HS-5 (cell line): ENCODE measurements at places on chromosomes 3 and 15.

DNA sequence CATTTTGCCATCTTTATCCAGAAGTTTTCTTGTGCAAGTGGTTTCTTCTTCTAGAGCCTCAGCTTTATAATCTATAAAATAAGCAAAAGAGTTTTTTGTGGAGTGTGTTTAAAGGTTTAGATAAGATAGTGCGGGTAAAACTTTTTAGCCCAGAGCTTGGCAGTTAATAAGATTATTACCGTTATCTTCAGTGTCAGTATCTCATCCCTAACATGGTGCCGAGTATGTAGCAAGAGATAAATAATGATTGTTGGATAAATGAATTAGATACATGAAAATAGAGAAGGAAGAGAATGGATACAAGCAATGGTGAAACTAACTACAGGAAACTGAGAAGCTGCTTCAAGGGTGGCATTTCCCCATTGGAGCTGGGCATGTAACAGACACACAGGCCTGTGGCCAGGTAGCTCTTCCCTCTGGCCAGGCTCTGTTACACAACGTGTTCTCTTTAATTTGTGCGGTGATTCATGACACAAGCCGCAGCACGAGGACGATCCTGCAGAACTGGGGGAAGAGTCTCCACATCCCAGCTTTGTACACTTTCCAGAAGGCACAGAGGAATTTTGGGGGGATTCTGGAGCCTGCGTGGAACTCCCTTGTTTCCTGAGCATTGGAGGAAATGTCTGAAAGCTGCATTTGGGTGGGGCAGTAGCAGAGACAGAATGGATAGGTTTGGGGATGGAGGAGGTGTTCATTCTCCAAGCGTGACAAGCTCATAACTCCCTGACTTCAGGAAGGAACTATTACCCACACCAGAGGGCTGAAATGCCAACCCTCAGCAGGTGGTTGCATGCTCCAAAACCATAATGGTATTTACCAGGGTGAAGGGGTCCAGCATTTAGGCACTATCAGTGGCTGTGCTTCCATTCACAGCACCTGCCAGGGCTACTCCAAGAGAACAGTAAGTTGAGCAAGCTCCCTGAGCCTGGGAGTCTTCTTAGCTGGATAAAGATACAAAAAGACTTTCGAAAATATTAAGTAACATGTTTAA, 14.2 kb upstream of the ST6GAL1 start:
- DNase-seq: no peak

DNA sequence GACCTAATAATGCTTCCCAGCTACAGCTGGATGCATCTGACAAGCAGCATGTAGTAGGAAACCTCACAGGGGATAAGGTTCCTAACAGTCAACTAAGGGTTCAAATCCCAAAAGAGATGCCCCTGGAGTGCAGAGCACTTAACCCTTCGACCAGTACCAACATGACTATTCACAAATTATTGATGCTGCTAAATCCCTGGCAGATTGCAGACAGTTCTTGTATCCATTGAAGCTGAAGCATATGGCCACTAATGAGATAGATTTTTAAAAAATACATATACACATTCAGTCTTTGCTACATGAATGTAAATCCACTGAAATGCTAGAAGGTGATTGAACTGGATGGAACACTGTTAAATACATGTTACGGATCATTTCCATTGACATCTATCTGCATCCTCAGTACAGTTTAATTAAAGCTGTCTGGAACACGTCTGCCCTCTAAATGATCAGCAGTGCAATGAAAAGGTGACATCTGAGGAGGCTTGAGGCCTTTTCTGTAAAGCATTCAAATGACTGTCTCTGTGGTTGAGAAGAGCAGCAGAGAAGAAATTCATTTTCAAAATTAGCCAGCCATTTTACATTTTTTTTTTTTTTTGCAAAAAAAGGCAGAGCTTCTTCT, 19.5 kb upstream of the NANOGP8 start:
- no peak for DNase-seq

DNA sequence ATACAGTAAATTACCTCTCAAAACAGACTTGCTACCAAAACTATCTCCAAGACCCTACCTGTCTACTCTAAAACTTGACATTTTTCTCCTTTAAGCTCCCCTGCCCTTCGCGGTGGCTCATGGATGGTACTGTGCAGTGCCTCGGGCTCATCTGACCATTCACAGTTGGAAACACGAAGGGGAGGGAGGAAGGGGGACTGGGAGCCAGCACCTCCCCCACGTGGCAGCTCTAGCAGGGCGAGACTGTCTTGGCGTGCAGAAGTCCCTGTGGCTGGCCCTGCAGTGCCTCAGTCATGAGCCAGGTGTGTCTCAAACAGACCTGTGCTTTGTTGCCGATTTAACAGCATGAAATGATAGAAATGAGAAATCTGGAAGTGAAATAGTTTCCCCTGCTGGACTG, 372.0 kb downstream of the GABRG3 start:
- DNase-seq: no peak

DNA sequence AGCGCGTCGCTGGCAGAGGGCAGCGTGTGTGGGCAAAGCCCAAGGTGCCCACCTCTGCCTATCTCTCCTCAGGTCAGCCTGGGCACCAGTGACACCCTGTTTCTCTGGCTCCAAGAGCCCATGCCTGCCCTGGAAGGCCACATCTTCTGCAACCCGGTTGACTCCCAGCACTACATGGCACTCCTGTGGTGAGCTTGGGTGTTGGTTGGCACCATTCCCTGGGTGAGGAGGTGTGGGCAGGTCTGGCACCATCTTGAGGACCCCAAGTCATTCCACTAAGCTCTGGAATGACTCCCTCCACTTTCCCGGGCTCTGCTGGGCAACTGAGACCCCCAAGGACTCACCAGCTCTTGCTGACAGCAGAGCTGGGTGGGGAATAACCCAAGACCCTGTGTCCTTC, 28.5 kb downstream of the XYLB start:
- DNase-seq: no peak

- no peak for DNase-seq
Measured at GRCh38 chr3:144317961-144318360, 346.3 kb downstream of the DIPK2A start.

DNA sequence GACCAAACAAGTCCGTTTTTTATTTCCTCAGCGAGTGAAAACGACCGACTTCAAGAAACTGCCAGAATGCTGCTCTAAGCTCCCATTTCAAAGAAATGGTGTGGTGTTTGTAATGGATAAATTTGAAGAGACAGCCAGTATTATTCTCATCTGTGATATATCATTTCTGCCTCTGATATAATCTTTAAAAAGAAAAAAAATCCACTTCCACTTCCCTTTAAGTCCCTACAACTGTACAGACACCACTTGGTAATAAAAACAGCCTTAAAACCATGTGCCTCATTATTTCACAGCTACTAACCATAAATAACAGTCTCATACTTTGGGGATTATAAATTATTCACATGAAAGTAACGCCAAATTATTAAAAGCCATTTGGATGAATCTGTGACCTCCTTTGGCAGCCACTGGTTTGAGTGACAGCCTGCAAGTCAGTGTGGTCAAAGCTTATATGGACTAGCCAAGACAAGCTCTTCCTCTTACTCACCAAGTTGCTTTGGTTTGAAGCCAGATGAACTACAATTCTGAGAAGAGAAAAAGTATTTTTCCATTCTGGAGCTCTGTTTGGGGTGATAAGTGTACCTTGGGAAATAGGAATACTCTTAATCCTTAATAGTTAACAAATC, 168.0 kb downstream of the SHOX2 start:
- no peak for DNase-seq

DNA sequence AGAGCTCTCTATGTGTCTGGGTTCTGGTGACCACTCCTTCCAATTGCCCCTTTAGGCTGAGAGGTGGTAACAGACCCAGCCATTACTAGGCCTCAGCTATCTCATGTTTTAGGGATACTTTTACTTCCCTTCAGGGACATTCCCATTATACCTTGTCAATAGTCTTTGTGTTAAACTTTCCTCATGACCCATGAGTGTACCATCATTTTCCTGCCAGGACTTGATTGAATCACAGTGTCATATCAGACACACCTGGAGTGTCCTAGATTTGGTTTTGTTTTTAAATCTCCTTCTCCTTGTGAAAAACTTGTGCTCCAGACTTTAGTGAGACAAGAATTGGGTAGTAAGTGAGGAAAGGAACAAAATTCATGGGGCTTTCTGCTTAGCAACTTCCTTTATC, 136.6 kb downstream of the KCNAB1 start:
- DNase-seq: no peak

- DNase-seq: no peak
Measured at GRCh38 chr3:129470861-129471260, 30.8 kb downstream of the IFT122 start.

DNA sequence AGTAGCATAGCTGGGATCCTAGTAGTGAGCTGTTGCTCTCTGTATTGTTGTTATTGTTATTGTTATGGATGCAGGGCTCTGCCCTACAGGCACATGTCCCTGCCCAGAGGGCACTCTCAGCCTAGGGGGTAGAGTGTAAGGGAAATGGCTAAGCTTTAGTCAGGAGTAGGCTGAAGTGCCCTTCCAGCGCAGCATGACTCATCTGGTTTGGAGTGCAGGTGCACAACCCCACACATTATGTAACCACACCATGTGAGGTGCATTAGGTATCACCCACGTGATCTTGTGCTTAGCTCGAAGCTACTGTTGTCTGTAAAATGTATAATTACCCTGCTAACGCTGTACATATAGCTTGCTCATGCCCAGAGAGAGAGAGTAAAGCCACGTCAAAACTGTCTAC, 48.3 kb upstream of the TIPARP start:
- DNase-seq: no peak

DNA sequence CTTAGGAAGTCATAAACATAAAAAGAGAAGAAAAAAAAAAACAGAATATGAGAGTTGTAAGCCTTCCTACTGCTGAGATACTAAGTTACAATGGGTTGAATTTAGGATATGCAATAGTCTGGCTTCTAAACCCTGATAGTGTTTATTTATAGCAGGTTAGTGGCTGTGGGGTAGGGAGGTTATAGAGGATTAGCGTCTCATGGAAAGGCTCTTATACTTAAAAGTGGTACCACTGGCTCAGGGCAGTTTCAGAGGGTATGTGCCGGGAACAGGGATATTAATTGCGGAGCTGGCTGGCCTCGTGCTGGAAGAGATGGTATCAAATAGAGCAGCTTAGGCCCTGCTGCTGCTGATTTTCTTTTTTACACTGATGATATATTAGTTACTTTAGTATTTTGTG, 60.8 kb downstream of the PFN2 start:
- no peak for DNase-seq

DNA sequence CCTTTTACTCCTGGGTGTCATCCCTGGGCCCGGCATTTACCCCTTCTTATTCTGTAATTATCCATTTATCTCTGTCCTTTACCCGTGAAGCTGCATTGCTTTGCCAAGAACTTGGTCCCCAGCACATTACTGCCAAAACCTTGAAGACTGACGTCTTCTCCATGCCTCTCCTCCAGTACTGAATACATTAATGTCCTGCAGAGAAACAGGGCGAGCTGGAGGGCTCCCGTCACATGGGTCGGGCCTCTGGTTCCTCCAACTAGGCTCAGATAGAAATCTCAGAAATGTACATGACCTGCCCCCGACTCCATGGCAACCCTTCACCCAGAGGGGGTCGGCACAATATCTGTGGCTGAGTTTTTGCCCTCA, 445 bp downstream of the EFCAB12 start:
- DNase-seq: no peak

- no peak for DNase-seq
Measured at GRCh38 chr15:74176262-74177214, 3.0 kb downstream of the ISLR start.

DNA sequence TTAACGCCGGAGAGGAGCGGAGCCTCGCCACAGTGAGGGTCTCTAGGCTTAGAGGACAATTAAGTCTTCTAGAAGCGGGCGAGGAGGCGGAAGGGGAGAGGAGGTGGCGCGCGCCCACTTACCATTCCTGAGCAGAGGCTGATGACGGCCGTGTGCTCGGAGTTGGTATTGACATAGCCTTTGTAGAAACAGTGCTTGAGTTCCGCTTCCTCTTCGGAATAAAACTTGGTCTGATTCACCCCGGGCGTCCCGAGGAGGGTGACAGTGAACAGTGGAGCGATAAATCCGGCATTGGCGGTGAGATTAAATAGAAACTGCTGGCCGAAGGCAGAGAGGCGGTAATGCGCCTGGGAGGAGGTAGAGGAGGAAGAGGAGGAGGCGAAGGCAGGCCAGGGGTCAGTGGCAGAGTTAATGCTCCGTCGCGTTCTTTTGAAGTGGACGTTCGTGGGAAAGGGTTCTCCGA, 1.3 kb downstream of the ADAMTS9 start:
- no peak for DNase-seq

DNA sequence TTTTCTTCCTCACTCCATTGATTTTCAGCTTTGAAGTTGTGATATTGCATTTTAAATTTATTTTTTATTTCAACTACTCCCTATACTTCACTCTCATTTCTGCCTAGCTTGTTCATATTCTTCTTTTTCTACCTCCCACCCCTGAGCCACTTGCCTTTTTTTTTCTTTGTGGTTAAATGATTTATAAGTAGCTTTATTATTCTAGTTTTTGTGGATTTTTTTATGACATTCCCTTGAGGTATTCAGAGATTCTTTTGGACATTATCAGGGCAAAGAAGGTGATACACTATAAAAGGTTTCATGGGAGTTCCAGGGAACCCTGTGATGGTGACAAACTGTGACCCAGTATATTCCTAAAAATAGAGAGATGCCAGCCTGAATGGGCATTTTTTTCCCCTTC, 3.3 kb downstream of the C15orf61 start:
- DNase-seq: no peak

- no peak for DNase-seq
Measured at GRCh38 chr15:29127506-29128430, 141.9 kb downstream of the NSMCE3 start.

- no peak for DNase-seq
Measured at GRCh38 chr15:67843571-67844387, 3.9 kb upstream of the RNU6-1 start.

DNA sequence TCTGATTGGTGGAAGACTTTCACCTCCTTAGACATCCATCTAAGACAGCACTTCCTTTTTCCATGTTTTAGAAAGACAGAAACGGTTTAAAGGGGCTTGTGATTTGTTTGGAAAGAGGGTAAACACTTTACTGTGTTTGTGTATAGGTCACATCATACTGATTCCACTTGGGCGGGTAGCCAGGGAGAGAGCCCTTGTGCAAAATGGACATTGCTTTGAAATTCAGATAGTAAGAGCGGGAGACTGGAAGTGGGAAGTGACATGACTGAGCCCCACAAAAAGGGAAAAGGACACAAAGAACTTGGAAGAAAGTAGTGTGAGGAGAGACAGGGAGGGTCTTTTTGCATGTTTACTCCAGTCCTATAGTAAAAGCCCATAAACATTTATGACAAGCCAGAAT, 195.6 kb upstream of the CNTN4 start:
- DNase-seq: no peak

DNA sequence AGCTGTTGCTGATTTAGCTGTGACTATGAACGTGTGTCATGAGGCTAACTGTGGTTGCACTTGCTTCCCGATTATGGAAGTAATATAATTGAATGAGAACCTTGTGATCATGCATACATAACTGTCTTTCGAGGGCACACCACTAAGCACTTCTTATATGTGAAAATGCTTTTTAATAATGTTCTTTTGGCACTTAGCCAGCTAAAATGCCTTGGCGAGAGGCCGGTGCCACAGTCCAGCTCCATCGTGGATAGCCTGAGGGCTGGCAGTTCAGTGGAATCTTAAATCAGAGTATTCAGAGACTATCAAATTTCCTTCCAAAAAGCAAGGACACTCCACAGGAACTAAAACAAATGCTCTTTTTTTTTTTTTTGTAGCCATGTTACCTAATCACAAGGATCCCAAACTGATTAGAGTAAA, 161.6 kb upstream of the FRMD4B start:
- DNase-seq: no peak

GRCh38 chr3:16536344-16536663, 22.8 kb upstream of the RFTN1 start:
- no peak for DNase-seq

GRCh38 chr3:127448671-127449070, 141.9 kb downstream of the TPRA1 start:
- no peak for DNase-seq
